ENCODE measurements at places on chromosomes 2 and 18.

GRCh38 chr2:6652251-6652650 lies 213.5 kb downstream of the CMPK2 start:
- DNase-seq: no peak

- no peak for DNase-seq
Observed at GRCh38 chr2:190184460-190184859, 121.9 kb upstream of the MSTN start.

GRCh38 chr2:194494401-194494800 lies 1162.6 kb upstream of the SLC39A10 start:
- no peak for DNase-seq

GRCh38 chr2:37623406-37623805 lies 48.0 kb downstream of the CDC42EP3 start:
- no peak for DNase-seq

GRCh38 chr2:96888072-96889011 lies 18.5 kb upstream of the SEMA4C start:
- DNase-seq: no peak

DNA sequence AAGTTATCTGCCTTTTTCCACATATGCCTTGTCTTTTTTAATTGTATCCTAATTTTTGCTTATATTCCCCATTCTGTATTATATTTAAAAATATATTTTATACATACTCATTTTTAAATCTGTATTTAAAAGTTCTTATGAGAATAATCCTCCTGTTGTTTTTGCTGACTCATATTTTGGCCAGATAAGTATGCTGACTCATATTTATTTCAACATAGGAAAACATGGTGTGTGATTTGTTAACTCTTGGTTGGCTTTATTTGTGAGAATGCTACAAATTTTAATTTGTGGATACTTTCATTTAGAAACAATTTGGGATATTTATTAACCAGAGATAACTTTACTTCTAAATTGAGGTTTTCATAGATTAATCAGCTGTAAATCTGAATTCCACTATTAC lies 587.7 kb downstream of the CPS1 start:
- no peak for DNase-seq

DNA sequence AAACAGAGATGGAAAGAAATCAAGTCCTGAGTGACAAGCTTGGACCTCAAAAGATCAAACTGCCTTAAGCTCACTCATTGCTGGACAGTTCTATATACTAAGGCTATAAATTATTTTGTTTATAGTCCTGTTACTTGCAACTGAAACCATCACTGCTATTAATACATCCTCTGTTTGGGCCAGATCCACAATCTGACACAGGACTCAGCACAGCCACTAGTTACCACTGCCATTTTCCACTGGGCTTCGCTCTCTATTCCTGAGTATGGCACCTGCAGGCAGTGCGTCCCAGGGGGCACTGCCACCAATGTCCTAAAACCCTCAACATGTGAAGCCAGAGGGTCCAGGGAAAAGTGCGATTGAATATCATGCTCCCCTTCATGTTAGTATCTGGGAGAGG lies 52.3 kb downstream of the CYP26B1 start:
- no peak for DNase-seq

DNA sequence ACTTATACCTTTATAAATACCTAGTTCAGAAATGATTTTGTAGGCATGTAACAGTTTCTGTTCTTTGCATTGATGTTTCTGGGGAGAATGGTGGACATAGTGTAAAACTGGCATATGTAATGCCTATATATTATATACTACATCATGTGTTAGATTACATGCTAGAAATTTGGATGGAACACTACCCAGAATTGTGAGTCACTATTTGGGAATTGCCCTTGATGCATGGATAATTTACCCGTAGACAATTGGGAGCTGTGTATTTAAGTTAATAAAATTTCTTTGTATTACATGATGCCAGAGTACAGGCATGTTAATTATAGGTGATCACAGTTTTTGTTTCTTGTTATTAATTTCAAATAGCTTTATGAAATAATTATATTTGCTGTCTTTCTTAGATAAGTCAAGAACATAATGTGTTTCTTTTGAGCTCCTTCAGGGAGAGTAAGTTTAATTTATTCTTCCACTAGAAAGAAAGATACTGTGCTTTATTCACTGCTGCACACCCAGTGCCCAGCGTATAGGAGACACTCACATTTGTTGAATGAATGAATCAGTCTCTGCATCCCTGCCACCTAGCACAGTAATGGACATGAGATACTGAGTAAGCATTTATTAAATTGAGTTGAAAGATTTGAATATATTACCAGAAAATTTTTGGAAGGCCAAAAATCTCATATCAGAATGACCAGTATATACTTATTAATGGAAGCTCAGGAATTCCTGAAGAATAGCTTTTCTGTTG lies 16.9 kb downstream of the ACSL3 start:
- no peak for DNase-seq

GRCh38 chr2:236119003-236119402 lies 49.2 kb downstream of the GBX2 start:
- no peak for DNase-seq

- no peak for DNase-seq
Observed at GRCh38 chr2:137000811-137001210, 235.5 kb downstream of the THSD7B start.

GRCh38 chr2:219614076-219614860 lies 13.2 kb upstream of the SLC4A3 start:
- DNase-seq: peak; percentile 38

DNA sequence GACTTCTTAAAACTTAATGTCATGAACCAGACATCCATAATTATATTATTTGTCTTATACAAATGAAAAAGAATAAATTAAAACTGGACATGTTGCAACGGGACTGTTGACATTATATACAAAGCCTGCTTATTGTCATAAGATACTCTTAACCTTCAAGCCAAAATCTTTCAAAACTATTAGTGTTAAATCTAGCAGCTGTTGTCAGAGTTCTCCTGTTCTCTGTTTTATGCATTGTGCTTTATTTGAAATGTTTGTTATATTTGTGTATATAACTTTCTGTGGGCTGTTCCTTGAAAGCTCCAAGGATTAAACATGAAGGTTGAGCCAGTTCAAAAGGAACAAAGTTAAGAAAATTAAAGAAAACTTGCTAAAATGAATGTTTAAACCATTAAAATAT lies 335.5 kb upstream of the NT5C1B start:
- DNase-seq: no peak

- no peak for DNase-seq
Observed at GRCh38 chr18:47543080-47543479, 291.6 kb upstream of the SKOR2 start.

GRCh38 chr2:107529146-107529545 lies 297.5 kb upstream of the RGPD4 start:
- no peak for DNase-seq

DNA sequence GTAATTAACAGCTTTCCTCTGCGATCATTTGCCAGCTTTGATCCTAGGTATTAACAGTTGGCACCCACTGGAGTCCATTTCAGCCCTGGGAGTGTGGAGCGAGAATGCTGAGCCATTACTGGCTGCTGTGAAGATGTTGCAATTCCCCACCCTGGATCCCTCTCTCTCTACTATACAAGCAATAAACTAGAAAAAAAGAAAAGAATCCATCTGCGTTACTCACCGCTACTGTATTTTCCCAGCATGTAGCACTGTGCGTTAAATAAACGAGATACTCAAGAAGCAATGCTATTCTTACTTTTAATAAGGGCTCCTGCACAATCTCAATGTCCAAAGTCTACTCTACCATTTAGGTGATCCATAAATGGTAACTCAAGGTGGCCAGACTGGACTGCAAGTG lies 8.5 kb downstream of the RTTN start:
- no peak for DNase-seq

DNA sequence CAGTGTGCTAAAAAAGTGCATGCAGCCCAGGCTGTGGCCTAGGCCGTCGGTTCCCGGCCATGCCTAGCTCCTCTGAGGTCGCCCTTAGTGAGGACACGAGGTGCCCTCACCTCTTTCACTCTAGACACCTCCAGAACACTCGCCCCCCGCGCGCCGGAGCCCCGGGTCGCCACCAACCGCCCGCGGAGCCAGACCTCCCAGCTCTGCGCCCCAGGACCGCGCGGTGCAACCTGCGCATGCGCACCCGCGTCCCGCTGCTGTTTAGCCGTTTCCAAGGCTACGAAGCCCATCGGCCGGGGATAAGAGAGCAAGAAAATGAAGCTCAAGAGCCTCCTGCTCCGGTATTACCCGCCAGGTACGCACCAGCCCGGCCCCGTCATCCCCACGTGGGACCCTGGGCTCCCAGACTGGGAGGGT lies at the start of gene DAW1:
DAW1 (plus strand) TSS at position 257 of the 417 bp plus-strand sequence; CDS start at position 316, 59 bp downstream.
- DNase-seq: peak; percentile 82

- DNase-seq: no peak
Observed at GRCh38 chr18:43934322-43934721, 657.0 kb upstream of the SYT4 start.

DNA sequence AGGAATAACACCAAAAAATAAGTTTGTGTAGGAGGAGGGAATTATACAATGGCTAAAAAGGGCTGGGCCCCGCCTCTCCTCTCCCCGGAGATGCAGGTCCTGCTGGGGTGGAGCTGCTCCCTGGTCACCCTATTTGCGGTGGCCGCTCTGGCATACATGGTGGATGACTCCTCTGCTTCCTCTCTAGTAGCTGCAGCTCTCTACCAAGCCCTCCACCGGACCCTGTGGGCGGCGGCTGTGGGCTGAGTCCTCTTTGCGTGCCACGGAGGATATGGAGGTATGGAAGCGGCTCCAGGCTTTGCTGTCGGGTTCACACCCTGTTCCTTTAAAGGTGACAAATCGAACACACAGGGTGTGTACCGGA lies 77.1 kb upstream of the SEC11C start:
- no peak for DNase-seq

DNA sequence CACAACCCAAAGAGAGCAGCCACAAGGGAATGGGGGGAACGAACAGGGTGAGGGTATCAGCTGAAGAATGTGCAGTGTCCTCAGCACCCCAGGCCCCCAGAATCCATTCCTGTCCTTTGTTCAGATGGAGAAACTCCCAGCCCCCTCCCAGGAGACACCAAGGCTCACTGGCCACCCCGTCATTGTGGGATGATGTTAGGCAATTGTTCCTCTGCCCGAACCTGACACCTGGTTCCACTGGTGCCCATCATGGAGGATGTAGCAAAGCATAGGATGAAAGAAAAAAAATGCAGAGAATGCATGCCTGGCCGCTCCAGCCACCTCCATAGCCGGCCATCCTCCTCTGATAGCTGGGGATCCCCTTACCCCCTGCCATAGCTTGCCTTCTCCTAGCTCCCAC lies 197.3 kb upstream of the TWIST2 start:
- DNase-seq: no peak

- DNase-seq: no peak
Observed at GRCh38 chr2:18924386-18924785, 335.0 kb upstream of the NT5C1B start.

DNA sequence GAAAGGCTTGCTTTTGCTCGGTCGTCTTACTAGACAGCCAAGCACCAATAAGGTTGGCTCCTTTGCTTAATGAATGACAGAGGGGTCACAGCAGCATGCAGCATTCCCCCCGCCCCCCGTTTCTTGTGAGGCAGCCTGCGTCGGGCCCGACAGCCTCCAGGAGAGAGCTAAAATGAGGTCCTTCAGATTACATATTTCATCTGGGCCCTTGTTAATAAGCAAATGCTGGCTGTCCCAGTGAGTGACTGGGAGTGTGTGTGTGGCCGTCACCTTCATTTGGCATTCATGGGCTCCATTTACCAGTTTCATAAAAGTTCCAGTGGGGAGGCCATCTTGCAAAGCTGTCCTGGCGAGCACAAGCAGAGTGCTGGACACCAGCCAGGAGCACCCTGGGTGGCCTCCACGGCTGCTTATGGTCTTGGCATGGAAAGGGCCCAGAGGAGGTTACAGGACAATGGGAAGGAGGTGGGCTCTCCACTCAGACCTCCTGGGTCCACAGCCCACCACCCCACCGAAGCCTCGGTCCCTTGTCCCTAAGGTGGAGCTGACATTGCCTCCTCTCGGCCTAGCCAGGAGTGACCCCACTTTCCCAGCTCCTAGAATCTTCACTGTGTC lies 37.2 kb downstream of the ODC1 start:
- DNase-seq: no peak

DNA sequence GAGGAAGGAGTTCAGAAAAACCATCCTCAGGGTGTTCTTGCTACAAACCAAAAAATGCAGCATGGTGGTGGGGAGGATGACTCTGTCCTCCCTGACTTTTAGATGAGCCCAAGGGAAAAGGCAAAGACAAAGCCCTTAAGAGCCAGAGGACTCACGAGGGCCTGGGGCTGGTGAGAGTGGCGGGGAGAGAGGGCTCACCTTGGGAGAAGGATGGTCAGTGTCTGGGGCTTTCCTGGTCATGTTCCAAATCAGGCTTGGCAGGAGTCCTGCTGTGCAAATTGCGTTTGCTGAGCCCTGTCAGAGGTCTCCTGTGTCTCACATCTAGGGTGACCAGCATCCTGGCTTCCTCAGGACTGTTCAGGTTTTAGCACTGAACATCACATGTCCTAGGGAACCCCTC lies 4.7 kb downstream of the UGT1A1 start:
- DNase-seq: no peak

DNA sequence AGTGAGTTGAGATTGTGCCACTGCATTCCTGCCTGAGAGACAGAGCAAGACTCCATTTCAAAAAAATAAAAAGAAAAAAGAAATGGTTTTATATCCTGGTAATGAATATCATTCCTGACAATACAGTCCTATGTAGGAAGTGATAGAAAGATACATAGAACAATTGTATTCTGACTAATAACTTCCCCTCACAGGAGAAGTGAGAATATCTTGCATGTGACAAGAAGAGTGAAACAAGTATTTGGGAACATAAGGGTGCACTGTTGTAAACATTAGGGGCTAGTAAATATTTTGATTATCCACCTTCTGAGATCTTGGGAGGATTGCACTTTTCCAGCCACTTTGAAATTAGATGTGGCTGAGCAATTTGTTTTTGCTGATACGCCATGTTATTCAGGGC lies 40.7 kb downstream of the KLHL14 start:
- DNase-seq: no peak

GRCh38 chr2:218130377-218130776 lies 4.5 kb downstream of the CXCR2 start:
- DNase-seq: no peak

- DNase-seq: no peak
Observed at GRCh38 chr2:183105402-183106134, 18.7 kb upstream of the NUP35 start.

GRCh38 chr18:71666481-71666880 lies 877.7 kb downstream of the CBLN2 start:
- no peak for DNase-seq

GRCh38 chr2:195575016-195575415 lies 82.0 kb upstream of the SLC39A10 start:
- DNase-seq: no peak

Measured in left forelimb (tissue), 1 donor.